Hematopoietic multipotent progenitor cell treated with erythropoietin and hydrocortisone succinate and interleukin-3 and kit ligand, for 15 days (in vitro differentiated cells): ENCODE measurements at places on chromosomes 2 and 18.

DNA sequence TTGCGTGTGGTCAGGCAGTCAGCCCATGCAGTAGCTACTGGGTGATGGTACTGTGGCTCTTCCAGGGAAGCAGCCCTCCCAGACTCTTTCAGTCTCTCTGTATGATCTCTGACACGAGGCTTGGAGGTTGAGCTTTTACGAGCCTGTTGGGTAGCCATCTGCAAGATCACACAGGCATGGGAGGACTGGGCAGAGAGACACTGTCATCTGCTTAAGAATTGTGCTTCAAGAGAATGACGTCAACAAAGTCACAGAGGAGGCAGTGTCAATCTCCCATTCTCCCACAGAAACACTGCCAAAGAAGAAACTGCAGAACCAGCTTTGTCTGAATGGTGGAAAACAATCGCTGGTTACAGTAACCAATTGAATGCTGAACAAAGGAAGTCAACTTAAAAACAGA is 78.4 kb upstream of the MC2R start:
- no peak for DNase-seq

- DNase-seq = no peak
Observed at GRCh38 chr2:104758199-104758620, 95.7 kb upstream of the POU3F3 start.

DNA sequence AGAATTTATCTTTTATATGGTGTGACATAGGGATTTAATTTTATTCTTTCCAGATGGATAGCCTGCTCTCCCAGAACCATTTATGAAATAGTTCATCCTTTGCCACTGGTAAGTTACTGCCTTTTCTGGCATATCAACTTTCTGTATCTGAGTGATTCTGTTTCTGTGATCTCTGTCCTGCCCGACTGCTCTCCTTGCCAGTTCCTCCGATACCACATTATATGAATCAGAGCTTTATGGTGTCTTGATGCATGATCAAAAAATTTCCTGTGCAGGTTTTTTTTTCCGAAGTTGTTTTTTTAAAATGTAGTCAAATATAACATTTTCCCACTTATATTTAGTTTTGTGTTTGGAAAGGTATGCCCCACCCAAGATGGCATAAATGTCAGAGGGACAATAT is 242.5 kb downstream of the CYP26B1 start:
- no peak for DNase-seq

- DNase-seq = no peak
Observed at GRCh38 chr2:205574001-205574400, 108.3 kb upstream of the NRP2 start.

- DNase-seq = no peak
Observed at GRCh38 chr18:23259701-23260681, 124.7 kb downstream of the CABLES1 start.

- DNase-seq = no peak
Observed at GRCh38 chr2:169966454-169966853, 139.2 kb downstream of the UBR3 start.

DNA sequence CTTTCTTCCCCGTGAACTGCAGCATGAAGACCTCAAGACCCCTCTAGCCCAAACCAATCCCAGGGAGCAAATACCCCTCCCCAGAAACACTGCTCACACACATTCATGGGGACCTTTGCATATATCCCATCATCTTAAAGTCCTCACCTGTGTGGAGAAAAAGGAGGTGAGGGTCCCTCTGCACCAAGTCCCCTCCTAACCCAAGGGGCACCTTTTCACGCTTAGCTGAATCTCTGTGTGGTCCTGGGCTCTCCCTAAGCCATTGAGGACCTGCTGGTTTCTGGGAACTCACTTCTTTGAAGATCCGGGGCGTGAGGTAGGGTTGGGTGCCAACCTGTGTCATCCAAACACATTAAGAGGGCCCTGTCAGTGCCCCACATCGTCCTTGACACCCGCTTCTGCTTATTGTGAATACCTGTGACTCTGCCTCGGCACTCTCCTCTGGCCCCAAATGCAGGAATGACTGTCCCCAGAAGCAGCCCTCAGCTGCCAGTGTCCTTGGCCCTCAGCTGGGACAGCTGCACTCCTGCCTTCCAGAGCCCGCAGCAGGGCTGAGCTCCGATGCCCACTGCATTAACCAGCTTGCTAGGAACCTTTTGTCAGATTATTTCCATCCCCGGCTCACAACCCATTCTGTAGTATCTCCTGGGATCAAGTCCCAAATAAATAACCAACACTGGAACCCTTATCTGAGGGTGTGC is 41.3 kb upstream of the ITM2C start:
- no peak for DNase-seq

- no peak for DNase-seq
Observed at GRCh38 chr18:245282-245847, 22.5 kb downstream of the THOC1 start.

GRCh38 chr2:33459745-33460144 is 16.7 kb upstream of the RASGRP3 start:
- no peak for DNase-seq

GRCh38 chr18:13136056-13136903 is 82.3 kb upstream of the LDLRAD4 start:
- no peak for DNase-seq

GRCh38 chr2:98454500-98455235 is 10.0 kb downstream of the INPP4A start:
- no peak for DNase-seq

- DNase-seq = no peak
Observed at GRCh38 chr18:79108549-79109215, 39.5 kb downstream of the ATP9B start.

GRCh38 chr2:228527197-228527881 is 345.9 kb upstream of the SPHKAP start:
- DNase-seq = no peak

GRCh38 chr2:179951680-179952079 is 55.4 kb downstream of the CWC22 start:
- DNase-seq = no peak

- DNase-seq = no peak
Observed at GRCh38 chr2:22855081-22855480, 529.9 kb upstream of the KLHL29 start.

DNA sequence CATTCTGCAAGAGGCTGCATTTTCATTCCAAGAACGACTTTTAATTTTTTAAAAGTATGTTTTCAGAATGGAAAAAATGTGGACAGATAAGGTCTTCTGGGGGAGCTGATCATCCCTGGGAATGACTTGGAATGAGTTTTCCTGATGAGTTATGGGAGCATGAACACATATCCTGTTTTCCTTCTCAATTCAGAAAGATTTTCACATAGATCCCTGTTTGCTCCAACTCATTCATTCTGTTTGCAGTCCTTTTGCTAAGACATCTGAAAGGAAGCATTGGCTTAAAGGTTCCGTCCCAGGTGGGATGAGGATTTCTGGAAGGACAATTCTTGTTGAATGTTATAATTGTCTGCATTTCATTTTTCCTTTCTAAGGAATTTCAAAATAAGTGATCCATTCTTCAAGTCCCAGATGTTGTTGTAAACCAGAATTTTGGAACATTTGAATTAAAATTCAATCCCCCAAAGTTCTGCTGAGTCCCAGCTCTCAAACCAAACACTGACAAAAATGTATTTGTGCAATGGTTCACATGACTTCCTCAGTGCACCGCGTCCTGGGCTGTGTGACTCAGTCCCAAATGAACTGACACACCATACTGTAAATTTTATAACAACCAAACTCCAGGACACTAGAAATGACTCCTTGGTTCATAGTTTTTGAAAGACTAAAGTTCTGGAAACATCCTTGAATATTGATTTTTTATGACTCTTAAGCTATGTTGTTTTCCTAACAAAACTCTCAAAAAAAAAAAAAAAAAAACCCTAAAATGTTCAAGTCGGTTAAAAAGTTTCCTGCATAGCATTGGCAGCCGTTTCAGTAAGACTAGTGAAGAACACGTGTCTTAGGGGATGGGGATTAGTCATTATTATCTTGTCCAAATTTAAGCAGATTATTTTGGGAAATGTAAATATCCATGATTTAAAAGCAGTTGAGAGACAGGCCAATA is 281.8 kb upstream of the TCF4 start:
- no peak for DNase-seq

DNA sequence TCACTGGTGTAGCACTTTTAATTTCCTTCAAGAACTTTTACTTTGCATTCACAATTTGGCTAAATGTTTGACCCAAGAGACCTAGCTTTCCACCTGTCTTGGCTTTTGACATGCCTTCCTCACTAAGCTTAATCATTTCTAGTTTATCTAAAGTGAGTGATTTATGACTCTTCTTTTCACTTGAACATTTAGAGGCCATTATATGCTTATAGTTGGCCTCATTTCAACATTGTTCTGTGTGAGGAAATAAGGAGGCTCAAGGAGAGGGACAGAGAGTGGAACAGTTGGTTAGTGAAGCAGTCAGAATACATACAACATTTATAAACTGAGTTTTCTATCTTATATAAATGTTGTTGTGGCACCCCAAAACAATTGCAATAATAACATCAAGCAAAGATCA is 489.3 kb upstream of the CDH2 start:
- no peak for DNase-seq
